ENCODE measurements at places on chromosomes 3 and 15.
A peak's percentile ranks its signal among the peaks of the same experiment; 100 is the strongest.

GRCh38 chr3:64046592-64046991 is 23.3 kb upstream of the PSMD6 start:
- DNase-seq = no peak

- no peak for DNase-seq
These were observed 128.7 kb downstream of the PDCD6IP start for GRCh38 chr3:33926998-33927605.

DNA sequence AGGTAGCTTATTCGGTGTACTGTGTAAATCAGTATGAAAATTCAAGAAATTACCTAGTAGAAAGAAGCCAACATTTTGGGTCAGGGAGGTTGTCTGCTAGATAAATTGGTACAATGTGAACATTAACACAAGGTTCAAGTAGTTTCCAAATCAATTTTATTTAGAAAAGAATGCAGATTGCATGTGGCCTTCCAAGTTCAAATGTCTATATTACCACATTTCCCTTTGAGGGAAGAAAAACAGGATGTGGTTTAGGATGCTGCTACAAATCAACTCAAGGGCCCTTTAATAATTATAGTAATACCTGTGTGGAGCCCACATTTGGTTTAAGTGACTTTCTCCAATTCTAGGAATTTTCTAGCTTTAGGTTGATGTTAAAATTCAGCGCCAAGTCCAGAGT is 57.5 kb downstream of the CADPS start:
- peak; percentile 74 for DNase-seq

GRCh38 chr3:105284876-105285275 is 81.8 kb upstream of the ALCAM start:
- no peak for DNase-seq

- no peak for DNase-seq
These were observed 58.2 kb downstream of the ZNF148 start for GRCh38 chr3:125316949-125317348.

DNA sequence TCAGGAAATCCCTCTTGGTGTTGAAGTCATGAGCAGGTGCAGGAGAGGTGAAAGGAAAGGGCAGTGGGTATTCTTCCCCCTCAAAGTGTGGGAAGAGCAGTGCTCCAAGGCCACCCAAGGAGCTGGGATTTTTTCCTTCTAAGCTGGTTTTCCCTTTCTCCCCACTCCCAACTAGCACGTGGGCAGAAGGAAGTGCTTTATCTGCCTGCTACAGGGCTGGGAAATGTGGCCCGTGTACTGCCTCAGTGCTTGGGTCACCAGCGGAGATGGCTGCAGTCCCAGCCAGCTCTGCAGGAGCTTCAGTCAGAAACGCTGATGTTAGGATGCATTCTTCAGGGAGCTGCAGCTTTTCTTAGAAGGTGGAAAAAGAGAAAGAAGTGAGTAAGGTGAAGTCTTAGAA is 99.2 kb downstream of the CACNA1D start:
- no peak for DNase-seq

DNA sequence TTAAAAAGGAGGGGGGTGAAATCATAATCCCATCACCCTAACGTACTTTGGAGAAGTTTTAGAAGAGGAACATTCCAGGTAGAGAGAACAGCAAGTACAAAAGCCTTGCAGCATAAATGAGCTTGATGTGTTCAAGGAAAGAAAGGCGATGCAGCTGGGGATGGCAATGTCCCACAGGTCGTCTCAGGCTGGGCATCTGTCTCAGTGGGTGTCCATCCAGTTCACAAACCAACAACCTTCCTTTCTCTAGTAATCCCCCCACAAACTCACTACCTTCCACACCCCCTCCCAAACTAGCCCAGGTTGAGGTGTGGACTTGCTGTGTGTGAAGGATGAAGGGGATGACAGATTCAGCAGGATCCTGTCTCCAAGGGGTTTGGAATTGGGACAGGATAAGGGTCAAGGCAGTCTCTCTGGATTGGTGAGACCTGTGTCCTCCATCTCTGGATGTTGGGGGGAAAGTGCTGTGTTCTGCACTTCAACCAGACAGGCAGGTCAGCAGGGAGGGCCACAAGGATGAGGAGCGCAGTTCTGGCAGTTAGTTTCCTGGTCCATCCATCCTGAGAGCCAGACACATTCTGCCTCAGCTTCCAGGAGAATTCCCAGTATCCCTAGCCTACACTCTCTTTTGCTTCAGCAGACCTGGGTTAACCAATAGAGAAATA is 1.7 kb upstream of the ESYT3 start:
- no peak for DNase-seq

GRCh38 chr3:169667166-169668071 is 3.9 kb upstream of the MECOM start:
- DNase-seq = no peak

DNA sequence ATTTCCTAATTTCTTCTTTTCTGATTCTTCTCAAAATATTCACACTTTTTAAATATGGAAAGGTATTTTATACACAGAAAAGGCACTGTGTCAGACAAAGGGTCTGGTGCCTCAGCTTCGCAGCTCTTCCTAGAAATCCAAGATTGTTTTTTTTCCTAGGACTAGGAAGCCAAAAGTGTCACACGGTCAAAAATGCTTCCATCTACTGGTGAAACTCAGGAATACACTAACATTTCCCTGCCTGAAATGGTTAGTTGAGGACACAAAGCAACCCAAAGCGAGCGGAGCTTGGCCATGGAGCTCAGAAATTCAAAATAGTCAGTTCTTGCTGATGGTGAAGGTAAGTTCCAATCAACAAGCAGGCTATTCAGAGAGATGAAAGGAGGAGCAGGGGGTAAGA is 426.5 kb upstream of the RASGRP1 start:
- no peak for DNase-seq

DNA sequence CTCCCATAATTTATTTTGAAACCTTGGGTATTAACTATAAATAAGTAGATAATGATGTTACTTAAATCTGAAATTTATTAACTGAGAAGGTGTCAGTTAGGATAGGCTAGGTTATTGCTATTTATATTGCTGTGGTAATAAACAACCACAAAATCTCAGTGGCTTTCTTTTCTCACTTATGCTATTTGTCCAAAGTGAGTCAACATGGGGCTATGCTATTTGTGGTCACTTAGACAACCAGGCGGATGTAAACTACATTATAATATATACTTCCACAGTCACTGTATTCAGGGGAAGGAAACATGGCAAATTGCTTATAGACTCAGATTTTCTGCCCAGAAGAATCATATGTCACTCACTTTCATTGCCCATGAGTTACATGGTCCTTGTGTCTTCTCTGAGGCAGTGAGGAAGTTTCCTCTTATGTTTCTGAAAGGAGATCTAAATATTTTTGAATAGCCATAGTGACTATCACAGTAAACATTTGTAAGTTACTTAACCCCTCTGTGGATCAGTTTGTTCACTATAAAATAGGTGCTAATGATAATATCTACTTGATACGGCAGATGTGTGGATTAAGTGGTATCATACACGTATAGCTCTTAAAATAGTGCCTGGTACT is 19.8 kb downstream of the HMG20A start:
- no peak for DNase-seq

- DNase-seq = no peak
These were observed 39.3 kb downstream of the ST6GAL1 start for GRCh38 chr3:186969607-186970006.

DNA sequence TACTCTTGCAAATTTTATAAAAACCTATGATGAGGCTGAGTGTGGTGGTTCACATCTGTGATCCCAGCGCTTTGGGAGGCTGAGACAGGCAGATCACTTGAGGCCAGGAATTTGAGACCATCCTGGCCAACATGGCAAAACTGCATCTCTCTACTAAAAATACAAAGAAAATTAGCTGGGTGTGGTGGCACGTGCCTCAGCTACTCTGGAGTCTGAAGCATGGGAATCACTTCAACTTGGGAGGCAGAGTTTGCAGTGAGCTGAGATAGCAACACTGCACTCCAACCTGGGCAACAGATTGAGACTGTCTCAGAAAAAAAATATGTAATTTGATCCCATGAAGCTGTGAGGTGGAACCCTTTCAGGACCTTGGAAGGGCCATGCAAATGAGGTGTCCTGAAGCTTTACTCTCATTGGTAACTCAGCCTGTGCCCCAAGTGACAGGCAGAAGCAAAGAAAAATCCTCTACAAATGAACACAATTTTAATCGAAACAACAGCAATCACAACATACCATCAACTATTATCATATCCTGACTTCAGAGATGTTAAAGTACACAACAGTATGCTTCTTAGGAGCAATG is 84.6 kb upstream of the CDV3 start:
- peak; percentile 49 for DNase-seq

DNA sequence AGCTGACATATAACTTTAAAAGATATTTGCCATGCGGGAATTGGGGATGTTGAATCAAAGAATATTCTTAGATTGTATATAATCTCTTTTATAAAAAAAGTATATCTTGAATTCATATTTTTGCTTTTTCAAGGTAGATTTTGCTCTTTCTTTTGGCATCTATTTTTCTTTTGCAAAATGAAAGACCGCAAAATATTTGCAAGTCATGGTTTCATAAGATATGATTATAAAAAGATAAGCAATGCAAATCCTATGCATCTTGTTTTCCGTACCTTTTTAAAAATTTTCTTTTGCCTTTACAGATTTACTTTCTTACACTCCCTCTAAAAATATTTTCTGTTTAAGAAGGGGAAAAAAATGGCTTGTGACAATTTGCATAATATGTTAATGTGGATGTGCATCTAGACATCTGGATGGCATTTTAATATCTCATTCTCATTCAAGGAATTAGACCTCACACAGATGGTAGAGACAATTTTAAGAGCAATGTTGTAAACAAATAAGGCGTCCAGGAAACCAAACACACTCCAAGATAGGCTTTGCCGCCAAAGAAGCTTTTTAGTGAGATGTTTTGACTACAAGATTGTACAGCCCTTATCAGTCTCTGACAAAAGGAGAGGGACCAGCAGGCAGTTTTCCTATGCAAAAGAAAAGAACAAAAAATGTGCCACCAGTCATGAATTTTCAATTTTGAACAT is 371.1 kb downstream of the CHL1 start:
- DNase-seq = no peak

- no peak for DNase-seq
These were observed 219.8 kb downstream of the FMN1 start for GRCh38 chr15:32974691-32975090.

DNA sequence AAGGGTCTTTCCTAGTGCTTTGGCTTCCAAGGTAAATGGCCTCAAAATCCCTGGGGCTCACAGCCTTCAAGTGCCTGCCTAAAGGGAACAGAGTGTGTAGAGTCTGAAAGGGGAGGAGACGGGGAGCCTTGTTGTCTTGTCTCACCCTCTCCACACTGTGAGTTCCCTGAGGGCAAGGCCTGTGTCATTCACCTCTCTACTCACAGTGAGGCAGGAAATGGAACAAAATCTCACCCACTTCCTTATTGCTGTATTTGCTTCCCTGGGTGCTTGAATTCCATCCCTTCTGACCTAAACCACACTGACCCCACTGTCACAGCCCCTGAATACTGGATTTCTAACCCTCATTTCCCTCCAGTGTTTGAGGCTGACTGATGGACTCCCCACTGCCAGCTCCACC is 197.5 kb downstream of the EPHB1 start:
- DNase-seq = no peak

- DNase-seq = no peak
These were observed 65.4 kb downstream of the DHX30 start for GRCh38 chr3:47868306-47868705.

DNA sequence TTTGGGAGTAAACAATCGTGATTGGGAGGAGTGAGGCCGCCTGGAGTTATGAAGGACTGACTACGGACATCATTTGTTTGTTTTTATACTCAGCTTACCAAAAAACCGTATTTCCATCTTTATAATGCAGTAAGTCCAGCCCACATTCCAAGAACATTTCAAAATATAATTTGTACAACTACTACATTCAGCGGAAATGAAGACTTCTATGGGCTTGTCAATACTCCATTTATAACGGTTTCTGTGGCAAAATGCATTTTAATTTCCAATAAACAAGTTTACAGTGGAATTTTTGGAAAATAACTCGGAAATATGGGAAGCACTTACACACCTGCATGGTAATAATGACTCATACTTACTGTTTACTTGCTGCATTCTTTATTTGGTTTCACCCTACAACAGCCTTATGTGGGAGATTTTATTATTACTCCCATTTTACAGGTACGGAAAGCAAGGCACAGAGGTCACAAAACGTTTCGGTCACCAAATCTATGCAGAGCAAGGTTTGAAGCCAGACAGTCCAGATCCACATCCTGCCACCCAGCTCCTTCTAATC is 62.3 kb downstream of the LDHAL6B start:
- no peak for DNase-seq

GRCh38 chr3:44954962-44955361 is 21.0 kb downstream of the ZDHHC3 start:
- peak; percentile 47 for DNase-seq

- peak; percentile 1 for DNase-seq
These were observed 396.3 kb downstream of the IL5RA start for GRCh38 chr3:2713923-2714322.

GRCh38 chr3:126948980-126949535 is 33.9 kb upstream of the PLXNA1 start:
- no peak for DNase-seq

DNA sequence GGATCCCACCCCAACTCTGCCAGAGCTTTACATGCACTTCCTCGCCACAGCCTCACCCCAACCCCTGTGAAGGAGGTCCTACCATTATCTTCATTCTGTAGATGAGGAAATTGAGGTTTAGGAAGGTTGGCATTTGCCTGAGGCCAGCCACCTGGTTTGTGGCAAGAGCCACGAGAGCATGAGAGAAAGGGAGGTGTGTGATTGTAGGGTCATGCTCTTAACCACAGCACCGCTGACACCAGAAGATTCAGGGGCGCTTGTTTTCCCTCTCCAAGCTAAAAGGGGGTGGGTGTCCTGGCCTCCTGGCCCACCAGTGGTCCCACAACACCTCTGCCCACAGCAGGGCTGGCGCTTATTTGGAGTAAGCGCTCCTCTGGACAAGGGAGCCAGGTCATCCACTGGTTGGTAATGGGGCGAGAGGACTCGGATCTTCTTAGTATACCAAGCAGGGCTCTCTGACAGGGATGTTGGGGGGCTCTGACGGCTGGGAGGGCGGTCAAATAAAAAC is 691 bp downstream of the RHCG start:
- DNase-seq = no peak

DNA sequence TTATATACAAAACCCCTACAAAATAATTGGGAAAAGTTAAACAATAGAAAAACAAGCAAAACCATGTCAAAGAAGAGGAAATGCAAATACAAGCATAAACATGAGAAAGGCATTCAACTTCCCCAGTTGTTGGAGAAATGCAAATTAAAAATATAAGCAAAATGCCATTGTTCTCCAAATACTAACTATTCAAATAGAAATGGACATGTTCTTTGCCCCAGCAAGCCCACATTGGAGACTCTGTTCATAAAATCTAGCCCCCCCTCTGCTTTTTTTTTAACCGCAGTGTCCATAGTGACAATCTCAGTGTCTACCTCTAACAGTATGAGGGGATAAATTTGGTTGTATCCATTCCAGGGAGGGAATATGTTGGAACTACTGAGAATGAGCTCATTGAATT is 59.7 kb upstream of the LCTL start:
- DNase-seq = no peak

GRCh38 chr3:13932578-13933295 is 52.9 kb upstream of the WNT7A start:
- no peak for DNase-seq

- DNase-seq = no peak
These were observed 72.9 kb upstream of the ATP2C1 start for GRCh38 chr3:130820976-130821375.

GRCh38 chr3:197555281-197556261 is at the start of gene BDH1:
TSS of gene BDH1 (minus strand) at chr3:197555968. CDS start at chr3:197546443, 9,525 bp downstream.
- peak; percentile 68 for DNase-seq

Measured in OCI-LY7 (cell line).